Ureter (tissue), 1 donor: ENCODE measurements at places on chromosomes 3 and 15. TPM values are rescaled to one million over a fixed set of nuclear protein-coding genes. Genes with fewer than 3 reads are reported as not detected.

Gene BOC
- 79.6 TPM for total RNA-seq

Gene EPHA3
- 11.4 TPM for total RNA-seq

Gene DPPA2
- total RNA-seq, result not detected

Gene ISL2
- total RNA-seq, result 0.62 TPM

Gene NT5DC2
- 54.9 TPM for total RNA-seq

Gene SHF
- total RNA-seq, result 7.9 TPM

Gene SLC27A2
- 8.1 TPM for total RNA-seq

Gene RTP4
- total RNA-seq, result 10.6 TPM

Gene MKRN2OS
- total RNA-seq, result 2.3 TPM

Gene QTRT2
- 41.4 TPM for total RNA-seq

Gene TMEM40
- 63.3 TPM for total RNA-seq

Gene TMEM108
- 1.5 TPM for total RNA-seq
